Amygdala (tissue), 56 donors: ENCODE measurements at places on chromosomes 6 and 20.

GRCh38 chr6:42339991-42340401 is 111.7 kb downstream of the TRERF1 start:
- no peak for DNase-seq

DNA sequence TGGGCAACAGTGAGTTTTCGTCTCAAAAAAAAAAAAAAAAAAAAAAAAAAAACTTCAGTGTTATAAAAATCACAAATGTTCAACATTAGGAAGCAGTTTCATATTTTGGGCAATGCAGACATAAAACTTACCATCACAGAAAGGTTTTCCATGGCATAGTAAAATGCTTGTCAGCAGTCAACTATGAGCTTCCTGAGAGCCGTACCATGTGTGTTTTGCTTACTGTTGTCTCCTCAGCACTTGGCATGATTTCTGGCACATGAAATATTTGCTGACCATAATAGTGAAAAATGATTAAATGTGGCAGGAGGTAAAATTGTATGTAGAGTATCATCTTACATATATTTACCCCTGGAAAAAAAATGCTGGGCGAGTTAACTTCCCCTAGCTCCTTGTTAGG is 237.5 kb upstream of the SLC35B3 start:
- DNase-seq: no peak

DNA sequence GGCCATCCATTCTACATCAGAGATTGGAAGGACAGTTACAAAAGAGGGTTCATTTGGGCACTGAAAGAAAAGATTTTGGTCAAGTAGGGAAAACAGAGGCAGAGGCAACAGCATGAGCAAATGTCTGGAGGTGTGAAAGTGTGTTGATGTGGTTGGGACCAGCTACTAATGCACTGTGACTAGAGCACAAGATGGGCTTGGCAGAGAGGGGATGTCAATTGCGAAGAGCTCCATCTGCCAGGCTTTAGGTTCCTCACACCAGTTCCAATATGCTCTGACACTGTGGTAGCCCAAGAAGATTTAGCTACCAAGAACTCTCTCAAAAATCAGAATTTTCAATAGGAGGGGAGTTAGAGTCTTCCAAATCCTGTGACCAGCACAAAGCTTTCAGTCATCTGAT is 42.1 kb downstream of the TRAF3IP2 start:
- DNase-seq: no peak

- DNase-seq: no peak
Observed at GRCh38 chr20:64056889-64057627, 5.9 kb upstream of the TCEA2 start.

DNA sequence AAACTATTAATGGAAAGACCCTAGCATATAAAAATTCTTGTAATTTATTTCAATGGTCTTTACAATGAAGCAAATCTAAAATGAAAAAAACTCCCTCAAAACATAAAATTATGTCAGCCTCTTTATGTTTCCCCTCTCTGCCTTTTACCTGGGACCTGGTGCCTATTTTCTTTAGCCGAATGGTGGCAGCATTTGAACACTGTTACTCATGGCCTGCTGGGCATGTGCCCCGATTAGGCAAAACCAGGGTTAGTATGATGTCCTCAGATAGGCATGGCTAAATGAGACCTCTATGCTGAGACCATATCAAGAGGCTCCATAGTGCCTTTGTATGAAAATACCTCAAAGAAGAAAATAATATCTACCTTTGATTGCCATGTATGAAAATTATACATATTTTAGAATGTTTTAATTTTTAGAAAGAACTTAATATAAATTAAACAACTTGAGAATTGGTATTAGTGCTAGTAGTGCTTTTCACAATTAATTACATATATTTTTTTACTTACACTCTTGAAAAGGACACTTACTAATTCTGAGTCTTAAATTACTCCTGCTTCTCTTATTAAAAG is 22.5 kb upstream of the C6orf58 start:
- no peak for DNase-seq

GRCh38 chr6:23534351-23534750 is 591.7 kb upstream of the NRSN1 start:
- DNase-seq: no peak
